ENCODE measurements at places on chromosomes 6 and 20. TPM values are rescaled to one million over a fixed set of nuclear protein-coding genes. Genes with fewer than 3 reads are reported as not detected.

DNA sequence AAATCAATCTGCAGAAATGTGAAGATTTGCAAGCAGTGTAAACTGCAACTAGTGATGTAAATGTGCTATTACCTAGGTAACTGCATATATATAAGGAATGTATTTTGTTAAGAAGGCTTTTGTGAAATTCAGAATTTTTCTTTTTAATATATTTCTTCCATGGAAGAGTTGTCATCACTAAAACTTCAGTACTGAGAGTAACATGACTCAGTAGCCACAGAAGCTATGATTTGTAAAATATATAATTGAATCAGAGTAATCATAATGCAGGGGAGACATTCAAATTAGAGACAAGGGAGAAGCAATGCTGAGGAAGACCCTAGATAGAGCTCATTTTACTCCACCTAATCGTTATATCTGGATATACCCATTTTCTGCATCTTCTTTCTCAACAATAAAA, 141.7 kb downstream of the ADGRG6 start:
- no peak for DNase-seq

GRCh38 chr20:37407019-37407566, 61.2 kb downstream of the SRC start:
- DNase-seq: no peak

DNA sequence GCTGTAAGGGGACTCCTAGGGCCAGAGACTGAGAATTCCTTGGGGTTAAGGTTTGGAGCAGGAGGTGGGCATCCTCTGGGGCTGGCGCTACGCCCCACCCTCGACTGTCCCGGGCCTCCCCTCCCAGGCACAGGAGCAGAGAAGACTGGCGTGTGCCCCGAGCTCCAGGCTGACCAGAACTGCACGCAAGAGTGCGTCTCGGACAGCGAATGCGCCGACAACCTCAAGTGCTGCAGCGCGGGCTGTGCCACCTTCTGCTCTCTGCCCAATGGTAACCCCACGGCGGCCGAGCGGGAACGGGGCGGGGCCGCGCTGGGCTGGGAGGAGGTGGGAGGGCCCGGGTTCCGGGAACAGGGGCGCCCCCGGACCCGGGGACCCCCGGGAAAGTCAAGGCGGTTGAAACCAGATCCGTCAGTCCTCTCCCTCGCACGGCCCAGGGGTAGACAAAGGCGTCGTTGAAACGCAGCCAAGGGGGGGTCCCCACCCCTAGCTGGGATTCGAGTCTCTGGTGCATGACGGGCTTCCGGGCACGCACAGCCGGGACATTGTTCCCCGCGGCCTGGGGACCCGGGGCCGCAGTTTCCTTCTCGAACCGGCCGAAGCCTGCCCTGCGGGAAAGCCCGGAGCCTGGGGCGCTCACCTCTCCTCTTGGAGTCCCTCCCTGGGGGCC, 844 bp downstream of the WFDC2 start:
- no peak for DNase-seq

- DNase-seq: no peak
Measured at GRCh38 chr20:22428051-22428450, 156.3 kb downstream of the FOXA2 start.

DNA sequence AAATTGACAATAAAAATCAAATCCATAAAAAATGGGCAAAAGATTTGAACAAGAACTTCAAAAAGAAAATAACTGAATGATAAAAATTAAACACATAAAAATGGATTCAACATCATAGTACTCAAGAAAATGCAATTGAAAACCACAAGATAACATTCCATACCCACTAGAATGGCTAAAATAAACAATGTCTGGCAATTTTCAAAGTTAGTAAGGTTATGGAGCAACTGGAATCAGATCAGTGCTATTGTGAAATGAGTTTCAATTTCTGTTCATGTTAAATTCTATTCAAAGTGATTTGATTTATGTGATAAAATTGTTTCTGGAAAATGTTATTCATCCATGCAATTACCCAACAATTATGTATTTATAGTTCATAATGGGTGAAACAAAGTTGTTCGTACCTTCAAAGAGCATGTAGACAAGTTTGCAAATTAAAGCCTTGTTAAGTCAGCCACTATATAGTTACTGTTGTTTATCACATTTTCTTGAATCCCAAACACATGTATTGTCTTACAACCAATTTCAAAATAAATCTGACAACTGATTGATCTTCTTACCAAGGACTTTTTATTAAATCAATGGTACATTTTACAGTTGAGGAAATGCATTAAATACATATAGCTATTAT, 151.5 kb upstream of the CENPW start:
- DNase-seq: no peak

DNA sequence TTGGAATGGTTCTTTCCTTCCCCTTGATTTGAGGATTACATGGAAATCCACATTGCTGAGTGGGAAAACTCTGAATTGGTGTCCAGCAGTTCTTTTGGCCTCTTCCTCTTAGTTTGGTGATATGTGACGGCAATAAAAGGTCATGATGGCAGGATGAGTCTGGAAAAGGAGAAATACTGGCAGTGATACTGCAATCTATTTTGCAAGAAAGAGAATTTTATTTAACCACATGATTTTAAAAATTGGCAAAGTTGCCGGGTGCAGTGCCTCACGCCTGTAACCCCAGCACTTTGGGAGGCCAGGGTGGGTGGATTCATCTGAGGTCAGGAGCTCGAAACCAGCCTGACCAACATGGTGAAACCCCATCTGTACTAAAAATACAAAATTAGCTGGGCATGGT, 73.1 kb downstream of the ADTRP start:
- no peak for DNase-seq

DNA sequence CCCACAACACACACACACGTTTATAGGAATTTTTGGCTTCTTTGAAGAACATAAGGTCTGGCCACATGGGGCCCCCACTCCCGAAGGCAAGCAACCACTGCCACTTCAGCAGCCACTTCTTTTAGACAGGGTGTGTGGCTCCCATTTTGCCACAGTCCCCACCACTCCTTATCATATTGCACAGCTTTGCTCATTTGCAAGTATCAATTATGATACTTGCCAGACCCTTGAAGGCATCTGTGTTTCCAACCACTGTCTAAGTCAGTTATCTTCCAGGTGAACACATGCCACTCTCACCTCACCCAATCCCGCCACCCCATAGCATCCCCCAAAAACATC, 73.1 kb downstream of the NOL4L start:
- no peak for DNase-seq

DNA sequence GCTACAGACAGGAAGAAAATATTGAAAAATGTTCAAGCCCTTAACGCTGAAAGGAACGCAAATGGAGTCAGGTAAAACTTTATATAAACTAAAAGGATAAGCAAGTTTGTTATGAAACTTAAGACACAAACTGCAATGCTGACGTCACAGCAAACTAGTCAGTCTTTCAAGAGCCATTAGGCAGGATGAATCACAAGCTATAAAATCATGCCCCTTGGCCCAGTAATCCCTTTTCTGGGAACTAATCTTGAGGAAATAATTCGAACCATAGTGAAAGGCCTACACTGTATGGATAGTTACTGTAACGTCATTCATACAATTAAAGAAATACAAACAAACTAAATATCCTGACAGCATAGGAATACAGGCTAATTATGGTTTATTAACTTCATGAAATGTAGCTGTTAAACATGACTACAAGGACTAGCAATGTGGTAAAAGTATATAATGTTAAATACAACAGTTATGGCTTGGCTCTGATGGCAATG, 42.7 kb upstream of the HINT3 start:
- no peak for DNase-seq

GRCh38 chr6:110548110-110548847, 71.9 kb upstream of the SLC22A16 start:
- DNase-seq: no peak

- no peak for DNase-seq
Measured at GRCh38 chr20:25136643-25137559, 55.0 kb upstream of the VSX1 start.

- DNase-seq: no peak
Measured at GRCh38 chr6:36290668-36291620, 21.1 kb downstream of the PNPLA1 start.

GRCh38 chr6:12748815-12749521, 32.4 kb downstream of the PHACTR1 start:
- no peak for DNase-seq

DNA sequence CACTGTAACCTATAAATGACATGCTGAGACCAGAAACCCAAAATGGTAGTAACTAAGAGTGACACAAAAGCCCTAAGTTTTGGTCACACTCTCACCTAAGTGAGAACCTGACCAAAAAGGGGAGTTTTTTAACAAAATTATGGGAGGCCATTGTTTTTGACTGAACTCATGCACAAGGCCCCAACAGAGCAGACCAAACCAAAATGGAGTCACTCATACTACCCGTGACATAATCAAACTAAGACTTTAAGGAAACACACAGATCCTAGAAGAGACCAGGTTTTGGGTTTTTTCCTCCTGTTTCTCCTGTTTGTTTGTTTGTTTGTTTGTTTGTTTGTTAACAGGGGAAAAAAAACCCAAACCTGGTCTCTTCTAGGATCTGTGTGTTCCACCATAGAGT, 49.2 kb upstream of the MRAP2 start:
- no peak for DNase-seq

DNA sequence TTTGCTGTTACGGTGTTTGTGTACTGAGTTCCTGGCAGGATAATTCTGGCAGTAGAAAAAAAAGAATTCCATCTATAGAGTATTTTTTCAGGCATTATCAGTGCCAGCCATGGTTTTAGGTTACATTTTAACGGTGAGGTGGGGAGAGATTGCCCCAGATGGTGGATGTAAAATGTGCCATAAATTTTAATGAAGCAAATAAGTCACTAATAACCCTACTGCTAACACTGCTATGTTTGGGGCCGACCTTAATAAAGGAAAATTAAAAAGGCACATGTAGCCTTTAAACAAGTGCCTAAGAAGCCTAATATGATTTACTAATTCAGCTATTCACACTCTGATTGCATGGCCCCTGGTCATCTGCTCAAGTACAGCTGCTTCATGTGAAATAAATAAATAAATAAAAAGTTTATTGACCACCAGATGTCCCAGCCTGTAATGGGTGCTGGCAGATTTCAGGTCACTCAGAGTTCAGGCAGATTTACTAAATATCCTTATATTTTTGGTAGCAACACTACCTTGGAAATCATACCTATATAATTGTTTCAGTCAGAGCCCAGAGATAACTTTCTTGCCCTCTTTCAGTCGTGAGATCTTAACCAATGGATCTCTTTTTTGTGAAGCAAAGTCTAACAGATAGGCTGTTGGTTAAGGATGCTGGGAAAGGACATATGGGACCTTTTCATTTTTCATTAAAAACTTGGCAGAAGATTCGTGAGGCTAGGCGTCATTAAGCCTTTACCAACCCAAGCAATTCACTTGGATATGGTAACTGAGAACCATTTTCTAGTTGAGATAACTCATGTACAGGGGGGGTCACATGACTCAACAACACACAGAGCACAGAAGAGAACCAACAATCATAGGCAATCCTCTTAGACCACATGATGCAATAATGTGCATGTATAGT, 495.0 kb upstream of the NRSN1 start:
- DNase-seq: no peak

- DNase-seq: no peak
Measured at GRCh38 chr6:46598215-46598614, 54.4 kb downstream of the CYP39A1 start.

DNA sequence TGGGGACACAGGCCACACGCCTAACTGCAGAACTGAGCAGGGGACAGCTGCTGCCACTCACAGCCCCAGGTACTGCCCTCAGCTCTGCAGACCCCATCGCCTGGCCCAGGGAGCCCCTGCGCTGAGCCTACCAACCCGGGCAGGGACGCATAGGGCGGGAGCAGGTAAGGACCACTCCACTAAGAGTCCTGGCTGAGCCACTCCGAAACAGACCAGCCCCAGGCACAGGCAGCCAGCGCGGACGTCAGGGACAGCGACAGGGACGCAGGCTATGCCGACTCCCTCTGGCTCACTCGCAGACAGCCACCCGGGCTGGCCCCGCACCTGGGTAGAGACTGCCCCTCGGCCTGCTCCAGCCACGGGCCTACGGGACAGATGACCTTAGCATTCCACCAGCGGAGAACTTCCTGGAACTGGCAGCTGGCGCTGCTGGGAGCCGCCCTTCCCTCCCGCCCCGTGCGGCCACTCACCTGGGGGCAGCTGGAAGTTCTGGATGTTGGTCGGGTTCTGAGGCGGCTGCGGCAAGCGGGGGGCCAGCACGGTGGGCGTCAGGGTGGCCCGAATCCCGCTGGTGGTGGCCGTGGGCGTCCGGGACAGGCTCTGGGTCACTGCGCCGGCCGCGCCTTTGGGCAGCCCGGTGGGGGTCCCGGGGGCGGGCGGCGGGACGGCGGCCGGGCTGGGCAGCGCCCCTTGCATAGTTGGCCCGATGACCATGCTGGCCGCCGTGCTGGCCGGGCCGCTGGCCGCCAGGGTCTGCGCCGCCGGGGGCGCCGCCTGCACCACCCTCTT, 1.5 kb downstream of the TAF4 start:
- no peak for DNase-seq

- DNase-seq: no peak
Measured at GRCh38 chr20:34512955-34513419, 3.2 kb upstream of the DYNLRB1 start.

- no peak for DNase-seq
Measured at GRCh38 chr20:36542516-36543183, 1.3 kb downstream of the MYL9 start.

DNA sequence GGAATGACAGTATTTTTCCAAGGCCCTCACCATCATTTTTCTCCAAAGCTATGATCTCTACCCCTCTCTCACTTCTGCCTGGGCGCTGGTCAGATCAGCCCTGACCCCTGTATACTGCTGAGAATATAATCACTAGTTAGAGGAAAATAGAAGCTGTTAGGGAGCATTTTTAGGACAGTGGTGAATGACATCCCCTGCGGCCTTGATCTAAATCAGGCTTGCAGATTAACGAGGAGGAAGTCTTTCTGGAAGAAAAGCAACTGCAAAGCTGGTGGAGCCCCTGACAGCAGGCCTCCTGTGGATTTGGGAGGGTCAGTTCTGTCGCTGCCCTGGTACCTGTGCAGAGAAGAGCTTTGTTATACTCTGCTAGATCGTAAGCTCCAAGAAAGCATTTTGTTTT, 107.9 kb downstream of the RPP40 start:
- no peak for DNase-seq

- DNase-seq: no peak
Measured at GRCh38 chr6:104413767-104414166, 446.0 kb downstream of the HACE1 start.

- DNase-seq: no peak
Measured at GRCh38 chr6:91678679-91679446, 1092.0 kb upstream of the MAP3K7 start.

GRCh38 chr6:3663811-3664210, 87.7 kb downstream of the PXDC1 start:
- no peak for DNase-seq

TMC2 gene
- 0.34 TPM for polyA plus RNA-seq

IPCEF1 gene
- 1.1 TPM for polyA plus RNA-seq

FAM83D gene
- 27.1 TPM for polyA plus RNA-seq

KHDC1L gene
- polyA plus RNA-seq: not detected

SAMD3 gene
- 0.30 TPM for polyA plus RNA-seq

MATN4 gene
- 0.58 TPM for polyA plus RNA-seq

LGSN gene
- not detected for polyA plus RNA-seq
